Esophagus squamous epithelium (tissue), 5 donors: ENCODE measurements at places on chromosomes 3 and 15.

DNA sequence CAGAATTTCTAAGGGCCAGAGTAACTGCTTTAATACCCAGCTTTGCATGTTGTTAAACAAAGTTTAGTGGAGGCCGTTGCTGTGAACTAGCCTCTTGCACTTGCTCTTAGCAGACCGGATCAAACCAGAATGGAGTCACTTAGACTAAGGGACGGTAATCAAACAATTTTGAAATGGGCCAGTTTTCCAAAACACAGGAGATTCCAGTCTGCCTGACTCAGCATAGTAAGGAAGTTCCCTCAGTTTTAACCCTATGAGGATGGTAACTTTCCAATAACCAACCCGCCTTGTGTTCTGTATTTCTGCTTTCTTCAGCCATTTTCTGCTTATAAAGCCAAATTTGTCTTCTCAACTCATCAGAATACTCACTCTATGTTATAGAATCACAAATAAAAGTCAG lies 77.2 kb upstream of the WDR72 start:
- DNase-seq = no peak

DNA sequence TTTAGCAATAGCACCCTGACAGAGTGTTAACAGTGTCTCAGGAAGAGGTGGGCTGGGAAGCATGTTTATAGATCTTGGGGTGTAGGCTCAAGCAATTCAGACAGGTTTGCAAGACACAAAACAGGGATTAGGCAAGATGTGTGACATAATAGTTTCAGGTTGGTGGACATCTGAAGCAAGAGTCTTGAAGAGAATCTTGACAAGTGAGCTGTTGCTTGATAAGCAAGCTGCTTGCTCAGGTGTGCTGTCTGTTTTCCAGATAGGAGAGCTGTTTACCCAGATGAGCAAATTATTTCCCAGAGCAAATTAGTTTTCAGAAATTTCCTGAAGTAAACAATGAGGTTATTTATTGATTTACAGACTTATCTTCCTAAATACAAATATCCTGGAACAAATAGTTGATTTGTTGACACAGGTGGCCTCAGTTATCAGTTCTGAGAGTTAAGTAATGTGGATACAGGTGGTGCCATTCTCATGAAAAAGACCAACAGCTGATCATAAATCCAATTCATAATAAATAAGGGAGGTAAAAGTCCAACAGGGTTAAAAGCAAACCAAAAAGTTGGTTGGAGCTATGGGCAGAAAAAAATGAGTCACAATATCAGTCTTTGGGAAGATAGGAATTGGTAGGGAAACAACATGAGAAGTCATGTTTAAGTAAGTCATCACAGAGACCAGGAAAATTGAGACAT lies 437.3 kb downstream of the TBL1XR1 start:
- no peak for DNase-seq

DNA sequence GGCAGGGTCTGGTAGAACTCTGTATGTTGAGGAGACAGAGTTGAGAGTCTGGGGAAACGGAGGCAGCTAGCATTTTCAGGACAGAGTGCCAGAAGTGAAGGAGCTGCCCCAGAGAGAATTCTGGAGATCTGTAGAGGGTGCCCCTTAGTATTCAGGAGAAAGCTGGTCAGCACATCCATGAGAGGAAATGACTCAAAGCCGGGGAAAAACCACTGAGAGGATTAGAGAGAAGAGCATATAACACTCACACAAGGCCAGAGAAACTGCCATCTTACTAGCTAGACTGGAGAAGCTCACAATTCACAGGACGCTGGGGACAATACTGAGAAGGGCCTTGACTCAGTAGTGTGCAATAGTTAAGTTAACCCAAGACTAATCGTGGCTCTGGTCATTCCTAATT lies 75.7 kb upstream of the DPPA4 start:
- DNase-seq = no peak

DNA sequence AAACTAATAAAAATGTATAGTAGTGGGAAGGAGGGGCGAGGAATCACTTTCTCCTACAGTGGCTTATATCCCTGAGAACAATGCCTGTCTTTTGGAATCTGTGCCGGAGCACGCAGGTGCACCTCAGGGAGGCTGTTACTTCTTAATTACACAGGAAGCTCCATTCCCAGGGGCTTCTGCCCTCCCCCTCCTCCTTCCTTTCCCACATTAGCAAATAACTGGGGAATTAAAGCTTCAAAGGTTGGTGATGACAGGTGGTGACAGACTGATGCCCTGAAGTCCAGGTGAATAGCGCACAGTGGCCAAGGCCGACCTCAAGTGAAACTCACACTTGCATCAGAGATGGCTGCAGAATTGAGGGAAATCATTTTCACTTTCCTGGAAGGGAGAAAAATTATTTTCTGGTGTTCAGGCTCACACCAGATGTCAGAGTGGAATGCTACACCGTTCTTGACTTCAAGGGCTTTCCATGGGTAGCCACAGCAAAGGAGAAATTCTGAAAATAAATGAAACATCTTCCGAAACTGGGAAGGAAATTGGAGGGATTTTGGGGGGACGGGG lies 3.7 kb downstream of the GRAMD2A start:
- DNase-seq = no peak

DNA sequence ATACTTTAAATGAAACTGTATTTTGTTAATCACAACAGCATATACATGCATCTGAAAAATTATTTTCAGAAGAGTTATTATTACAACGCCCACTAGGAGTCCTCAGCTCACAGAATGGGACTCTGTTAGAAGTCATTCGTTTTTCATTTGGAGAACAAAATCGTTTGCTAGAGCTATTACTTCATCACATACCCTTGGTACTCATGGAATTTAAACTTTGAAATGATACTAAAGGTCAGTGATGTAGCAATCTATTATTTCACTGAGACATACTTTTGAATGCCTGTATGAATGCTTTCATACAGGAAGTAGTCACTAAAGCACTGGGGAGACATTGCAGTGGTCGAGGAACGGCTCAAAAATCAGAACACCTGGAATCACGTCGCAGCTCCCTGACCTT lies 198.1 kb downstream of the MBNL1 start:
- no peak for DNase-seq
